ENCODE measurements at places on chromosomes 5 and 9.

DNA sequence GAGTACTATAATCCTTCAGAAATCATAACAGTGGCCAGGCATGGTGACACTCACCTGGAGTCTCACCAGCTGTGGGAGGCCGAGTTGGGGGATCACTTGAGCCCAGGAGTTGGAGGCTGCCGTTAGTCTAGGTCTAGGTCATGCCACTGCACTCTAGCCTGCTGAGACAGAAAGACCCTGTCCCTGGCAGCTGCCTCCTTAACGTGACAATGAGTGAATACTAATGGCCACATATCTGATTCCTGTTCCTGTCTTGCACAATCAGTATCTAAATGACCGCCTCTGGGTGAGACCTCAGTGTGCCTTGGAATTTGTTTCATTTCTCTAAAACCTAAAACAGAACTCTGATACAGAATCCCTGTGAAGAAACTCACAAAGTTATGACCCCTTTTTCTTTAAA lies 131.0 kb upstream of the DAB2 start:
- DNase-seq = no peak

DNA sequence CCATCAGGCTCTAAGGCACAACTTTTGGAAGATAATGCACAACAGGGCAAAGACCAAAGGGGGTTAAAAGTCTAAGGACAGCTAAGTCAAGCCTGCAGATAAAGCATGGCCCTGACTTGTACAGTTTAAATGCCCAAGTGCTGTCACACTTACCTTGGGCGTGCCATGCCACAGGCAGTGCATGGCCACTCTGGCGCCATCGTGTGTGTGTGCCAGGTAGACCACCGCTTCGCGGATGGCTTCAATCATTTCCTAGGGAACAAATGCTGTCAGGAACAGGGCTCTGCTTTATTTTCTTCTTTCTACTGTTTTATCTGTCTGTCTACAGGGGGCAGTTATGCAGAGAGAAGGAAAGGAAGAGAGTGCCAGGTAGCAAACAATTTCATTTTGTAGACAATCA lies 19.3 kb downstream of the PUM3 start:
- DNase-seq = no peak

- no peak for DNase-seq
Measured at GRCh38 chr5:68438876-68439275, 223.3 kb downstream of the PIK3R1 start.

GRCh38 chr5:41281215-41281810 lies 68.0 kb upstream of the C6 start:
- no peak for DNase-seq

GRCh38 chr9:117444501-117444900 lies 29.6 kb upstream of the ASTN2 start:
- no peak for DNase-seq

GRCh38 chr5:180717989-180718388 lies 21.9 kb downstream of the OR2Y1 start:
- DNase-seq = no peak

- no peak for DNase-seq
Measured at GRCh38 chr5:141077826-141078225, 16.6 kb upstream of the PCDHB2 start.

- DNase-seq = no peak
Measured at GRCh38 chr9:113380869-113381378, 4.1 kb upstream of the HDHD3 start.

DNA sequence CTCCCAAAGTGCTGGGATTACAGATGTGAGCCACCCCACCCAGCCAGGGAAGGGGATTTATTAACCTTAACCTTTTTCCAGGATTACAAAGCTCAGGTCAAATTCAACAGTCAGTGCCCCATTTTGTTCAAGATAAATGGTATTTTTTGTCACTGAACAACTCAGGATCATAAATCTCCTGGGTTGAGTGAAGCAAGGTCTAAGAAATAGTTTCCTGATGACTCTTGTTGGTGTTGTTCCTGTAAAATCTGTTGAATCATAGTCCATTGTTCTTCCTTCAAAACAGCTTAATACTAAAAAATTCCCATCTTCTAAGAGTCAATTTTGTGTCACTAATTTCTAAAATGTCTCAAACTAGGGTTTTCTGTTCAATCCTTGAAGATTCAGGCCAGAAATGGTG lies 33.9 kb upstream of the JMY start:
- DNase-seq = no peak

DNA sequence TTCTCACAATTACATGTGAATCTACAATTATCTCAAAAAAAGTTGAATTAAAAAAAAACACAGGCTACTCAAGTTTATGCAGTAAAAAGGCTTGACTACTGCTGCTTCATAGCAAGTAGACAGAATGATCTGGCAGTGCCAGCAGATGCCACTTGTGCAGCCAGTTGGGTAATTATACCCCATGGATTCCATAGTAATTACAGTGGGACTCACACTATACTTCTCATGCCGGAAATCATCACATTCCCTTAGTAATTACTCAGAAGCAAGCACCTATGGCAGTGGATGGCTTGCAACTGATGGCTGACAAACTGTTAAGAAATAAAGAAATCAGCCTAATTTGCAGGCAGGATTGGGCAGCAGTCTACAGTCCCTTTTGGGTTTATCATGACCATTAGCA lies 463.2 kb upstream of the KLF4 start:
- DNase-seq = no peak

- no peak for DNase-seq
Measured at GRCh38 chr9:33272061-33272460, 7.2 kb downstream of the CHMP5 start.

GRCh38 chr5:2780421-2781171 lies 29.1 kb upstream of the IRX2 start:
- no peak for DNase-seq

DNA sequence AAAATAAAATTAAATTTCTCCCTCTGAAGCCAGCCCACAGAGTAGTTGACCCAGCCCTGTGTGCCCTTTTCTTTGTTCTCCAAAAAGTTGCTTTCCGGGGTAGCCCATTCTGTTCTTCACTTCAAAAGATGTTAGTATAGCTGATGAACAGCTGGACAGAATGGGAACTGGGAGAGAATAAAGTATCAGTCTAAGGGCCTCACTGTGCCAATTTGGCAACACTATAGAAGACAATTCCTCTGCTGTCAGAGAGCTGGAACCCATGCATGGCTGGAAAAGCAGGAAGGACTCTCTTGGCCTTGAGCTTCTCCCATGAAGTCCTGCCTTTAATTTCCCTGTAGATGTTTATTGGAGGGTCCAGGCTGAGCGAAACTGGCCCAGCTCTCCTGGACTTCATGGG lies 11.0 kb upstream of the TNFSF8 start:
- no peak for DNase-seq

Data from activated T-cell treated with anti-CD3 and anti-CD28 coated beads, Interleukin-2, amount 50 U/mL, for 72 hours (primary cell).